ENCODE measurements at places on chromosomes 3 and 15. TPM values are rescaled to one million over a fixed set of nuclear protein-coding genes. Genes with fewer than 3 reads are reported as not detected.

- no peak for DNase-seq
Measured at GRCh38 chr3:116267116-116267515, 178.2 kb downstream of the LSAMP start.

- no peak for DNase-seq
Measured at GRCh38 chr3:106006571-106006970, 137.8 kb upstream of the CBLB start.

DNA sequence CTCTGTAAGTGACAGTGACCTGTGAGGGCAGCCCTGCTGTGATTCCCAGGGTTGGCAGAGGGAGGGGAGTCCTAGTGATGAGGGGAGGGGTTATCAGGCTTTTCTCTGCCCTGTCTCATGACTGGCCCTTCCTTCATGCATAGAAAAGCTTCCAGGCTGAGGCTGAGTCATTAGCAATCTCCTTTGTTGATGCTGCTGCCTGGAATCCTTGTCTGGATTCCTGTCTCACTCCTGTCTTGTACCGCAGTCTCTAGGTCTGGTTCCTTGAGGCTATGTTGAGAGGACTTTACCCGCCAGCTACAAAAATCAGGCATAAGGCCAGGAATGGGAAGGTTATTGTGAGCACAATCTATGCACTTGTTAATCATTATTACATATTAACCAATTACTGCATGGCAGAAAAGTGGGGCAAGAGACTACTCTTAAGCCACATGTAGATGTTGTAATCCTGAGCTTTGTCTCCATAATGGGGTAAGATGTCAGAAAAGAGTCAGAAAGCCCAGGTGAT is 7.2 kb downstream of the KLHL6 start:
- no peak for DNase-seq

GRCh38 chr15:80957976-80958375 is 31.6 kb downstream of the MESD start:
- no peak for DNase-seq

- DNase-seq, result no peak
Measured at GRCh38 chr3:189269365-189269764, 97.6 kb downstream of the TPRG1 start.

- no peak for DNase-seq
Measured at GRCh38 chr3:148367756-148368155, 329.9 kb upstream of the AGTR1 start.

DNA sequence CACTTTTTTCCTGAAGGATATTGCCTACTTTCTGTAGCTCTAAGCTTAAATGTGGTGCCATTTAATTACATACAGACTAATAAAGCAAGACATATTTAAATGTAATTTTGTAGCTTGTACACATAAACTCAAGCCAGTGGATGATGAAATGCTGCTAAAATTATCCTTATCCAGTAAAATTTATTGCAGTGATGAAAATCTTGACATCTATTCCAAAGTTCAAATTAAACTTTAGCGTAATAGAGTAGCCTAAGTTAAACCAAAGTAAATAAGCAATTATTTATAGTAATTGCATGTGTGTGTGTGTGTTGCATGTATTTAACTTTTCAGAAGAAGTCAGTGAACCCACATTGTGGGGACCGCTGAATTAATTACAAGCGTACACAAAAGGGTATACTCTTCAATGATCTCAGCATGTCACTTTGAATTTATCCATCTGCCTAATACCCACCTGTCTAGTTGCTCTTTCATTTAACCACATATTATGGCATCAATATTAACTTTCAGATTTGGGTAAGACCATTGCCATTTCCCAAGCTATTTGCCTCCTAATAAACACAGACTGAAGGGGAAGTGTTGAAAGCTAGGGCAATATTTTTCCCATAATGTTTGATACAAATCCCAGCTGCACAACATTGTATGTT is 85.0 kb downstream of the MECOM start:
- no peak for DNase-seq

- DNase-seq, result no peak
Measured at GRCh38 chr3:186511245-186511644, 32.9 kb downstream of the CRYGS start.

GRCh38 chr3:60610441-60611112 is 640.7 kb downstream of the FHIT start:
- DNase-seq, result no peak

DNA sequence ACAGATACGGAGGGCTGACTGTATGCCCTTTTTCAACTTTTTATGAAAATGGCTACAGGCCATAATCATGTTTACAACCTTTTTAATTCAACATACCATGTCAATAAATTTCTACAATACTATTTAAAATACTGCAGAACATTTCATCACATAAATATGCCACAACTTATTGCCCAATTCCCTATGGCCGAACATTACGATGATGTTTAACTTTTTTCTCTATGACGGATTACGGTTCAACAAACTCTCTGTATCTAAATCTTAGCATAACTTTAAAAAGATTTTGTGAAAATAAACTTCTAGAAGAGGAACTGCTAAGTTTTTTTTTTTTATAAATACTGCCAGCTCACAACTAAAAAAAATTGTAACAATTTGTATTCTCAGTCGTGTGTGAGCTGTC is 220.4 kb downstream of the OSBPL10 start:
- DNase-seq, result no peak

DNA sequence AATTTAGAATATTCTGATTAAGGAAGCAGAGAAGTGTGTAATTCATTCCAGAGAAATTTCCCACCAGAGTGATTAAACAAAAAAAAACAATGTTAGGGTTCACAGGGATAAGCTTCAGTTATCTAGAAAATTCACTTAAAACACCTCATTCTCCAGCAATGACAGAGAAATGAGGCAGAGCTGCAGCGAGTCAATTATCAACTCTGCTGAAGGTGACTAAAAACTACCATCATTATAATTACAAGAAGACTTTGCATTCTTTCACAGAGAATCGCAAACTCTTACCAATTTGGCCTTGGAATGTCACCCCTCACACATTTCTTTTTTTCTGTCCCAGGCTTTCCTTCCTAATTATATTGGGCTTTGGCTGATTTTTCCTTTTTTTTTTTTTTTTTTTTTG is 117.1 kb downstream of the RAB11A start:
- DNase-seq, result no peak

DNA sequence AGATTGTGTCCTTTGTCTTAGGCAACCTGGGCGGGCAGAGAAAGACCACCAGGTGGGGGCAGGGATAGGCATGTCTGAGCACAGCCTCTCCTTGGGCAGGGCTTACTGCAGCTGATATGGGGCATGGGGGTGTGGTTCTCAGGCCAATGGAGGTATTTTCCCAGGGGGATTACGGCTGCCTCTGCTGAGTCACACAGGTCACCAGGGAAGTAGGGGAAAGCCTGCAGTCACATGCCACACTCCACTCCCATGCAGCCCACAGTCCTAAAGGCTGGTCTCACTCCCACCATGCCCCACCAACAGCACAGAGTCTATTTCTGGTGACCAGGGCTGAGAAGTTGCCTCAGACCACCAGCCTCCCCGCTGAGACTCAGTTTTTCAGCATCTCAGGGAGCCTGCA is 466.4 kb downstream of the DIPK2A start:
- DNase-seq, result no peak

GRCh38 chr3:114333923-114334240 is 40.1 kb downstream of the TIGIT start:
- DNase-seq, result no peak

GRCh38 chr3:184977796-184978195 is 165.8 kb downstream of the VPS8 start:
- no peak for DNase-seq

DNA sequence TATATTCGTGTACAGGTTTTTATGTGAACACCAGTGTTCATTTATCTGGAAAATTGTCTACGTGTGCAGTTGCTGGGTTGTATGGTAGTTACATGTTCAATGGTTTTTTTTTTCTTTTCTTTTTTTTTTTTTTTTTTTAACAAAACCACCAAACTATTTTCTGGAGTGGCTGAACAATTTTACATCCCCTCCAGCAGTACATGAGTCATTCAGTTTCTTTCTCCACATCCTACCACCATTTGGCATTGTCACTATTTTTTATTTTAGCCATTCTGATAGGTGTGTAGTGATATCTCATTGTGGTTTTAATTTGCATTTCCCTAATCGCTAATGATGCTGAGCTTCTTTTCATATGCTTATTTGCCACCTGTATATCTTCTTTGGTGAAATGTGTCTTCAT is 256.3 kb upstream of the EOMES start:
- no peak for DNase-seq

CFAP100 gene
- not detected for total RNA-seq

CHRFAM7A gene
- total RNA-seq, result 3.5 TPM

FANCD2OS gene
- not detected for total RNA-seq

GRK7 gene
- total RNA-seq, result not detected

NOX5 gene
- total RNA-seq, result 0.19 TPM

CHRNA7 gene
- 2.0 TPM for total RNA-seq

ZNF620 gene
- 2.7 TPM for total RNA-seq

TRH gene
- total RNA-seq, result not detected

NEK10 gene
- total RNA-seq, result 0.87 TPM

Data from mesenteric fat pad (tissue), 1 donor.